ENCODE measurements at places on chromosomes 5 and 9.

- DNase-seq: peak; percentile 72
Observed at GRCh38 chr9:72592502-72593403, 71.3 kb downstream of the TMC1 start.

DNA sequence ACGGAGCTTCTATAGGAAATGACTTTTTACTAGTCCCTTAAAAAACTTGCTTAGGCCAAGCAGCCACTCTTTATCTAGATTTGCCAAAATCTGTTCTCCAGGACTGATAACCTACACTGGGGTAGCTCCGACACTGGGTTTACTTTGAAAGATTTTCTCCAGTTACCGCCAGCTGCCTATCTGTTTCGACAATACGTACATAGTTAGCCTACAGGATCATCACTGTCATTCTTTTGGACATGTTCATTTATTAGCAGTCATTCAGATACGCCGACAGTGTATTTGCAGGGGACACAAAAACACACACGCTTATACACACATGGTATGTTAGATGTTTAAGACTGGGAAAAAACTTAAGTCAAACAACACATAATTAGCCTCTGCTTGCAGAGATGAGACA is 225.7 kb downstream of the DCP2 start:
- no peak for DNase-seq

GRCh38 chr5:13601112-13601511 is 343.4 kb downstream of the DNAH5 start:
- DNase-seq: no peak

DNA sequence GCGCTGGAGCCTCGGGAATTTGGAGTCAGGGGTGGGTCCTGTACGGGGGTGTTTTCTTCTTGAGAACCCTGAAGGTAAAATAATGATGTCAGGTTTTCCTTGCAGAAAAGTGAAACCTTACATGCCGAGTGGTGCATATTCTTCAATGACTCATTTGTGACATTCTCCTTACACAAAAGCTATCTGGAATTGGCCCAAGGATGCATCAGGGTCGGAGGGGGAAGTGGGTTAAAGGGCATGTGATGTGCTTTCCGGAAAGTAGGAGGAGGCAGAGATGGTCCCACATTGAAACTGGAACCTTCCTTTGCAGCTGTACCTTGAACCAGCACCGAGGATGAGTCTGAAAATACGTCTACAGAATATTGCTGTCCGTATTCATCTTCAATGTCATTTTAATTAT is 411.2 kb upstream of the IRX4 start:
- no peak for DNase-seq

DNA sequence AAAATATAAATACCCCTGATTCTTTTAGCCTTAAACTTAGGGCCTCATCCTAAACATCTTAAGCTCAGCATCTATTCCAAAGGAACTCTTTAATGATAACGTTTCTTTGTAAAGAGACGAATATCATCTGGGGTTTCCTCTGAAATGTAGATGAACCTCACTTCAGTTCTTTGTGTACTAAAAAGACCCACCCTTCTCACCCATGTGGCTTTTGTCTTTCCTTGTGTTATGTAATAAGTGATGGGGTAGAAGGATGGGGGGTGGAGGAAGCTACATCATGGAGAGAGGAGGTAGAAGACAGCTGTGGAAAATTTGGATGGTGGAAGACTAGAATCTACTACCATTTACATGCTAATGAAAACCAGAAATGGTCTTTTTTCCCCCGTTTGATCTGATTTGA is 111.0 kb downstream of the NDUFS4 start:
- no peak for DNase-seq

GRCh38 chr5:26843677-26844076 is 194.7 kb downstream of the CDH9 start:
- no peak for DNase-seq

DNA sequence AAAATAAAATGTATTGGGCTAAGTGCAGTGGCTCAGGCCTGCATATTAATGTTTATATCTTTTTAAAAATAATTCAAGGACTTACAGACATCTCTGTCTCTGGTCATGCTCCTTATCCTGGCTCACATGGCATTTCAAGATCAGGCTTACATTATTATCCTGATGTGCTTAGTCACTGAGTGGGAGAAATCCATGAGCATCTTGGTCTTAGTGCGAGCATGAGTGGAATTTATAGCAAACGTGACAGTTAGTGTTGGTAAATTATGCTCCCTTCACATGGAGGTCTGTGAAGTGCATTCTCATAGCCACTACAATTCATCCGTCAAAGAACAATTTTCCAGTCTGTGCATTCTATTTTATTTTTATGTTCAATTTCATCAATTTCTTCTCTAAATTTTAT is 237.8 kb upstream of the EDIL3 start:
- DNase-seq: no peak

DNA sequence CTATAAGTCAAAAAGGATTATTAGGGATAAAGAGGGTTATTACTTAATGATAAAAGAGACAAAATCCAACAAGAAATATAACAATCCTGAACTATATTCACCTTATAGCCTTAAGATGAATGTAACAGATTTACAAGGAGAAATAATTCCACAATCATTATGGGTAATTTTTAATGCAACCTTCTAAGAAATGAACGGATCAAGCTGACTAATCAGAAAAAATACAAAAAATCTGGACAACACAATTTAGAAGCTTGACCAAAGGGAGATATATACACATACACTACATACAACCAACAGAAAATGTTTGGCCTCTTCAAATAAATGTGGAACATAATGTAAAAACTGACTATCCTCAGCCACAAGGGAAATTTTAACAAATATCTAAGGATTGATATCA is 102.3 kb downstream of the CPLANE1 start:
- DNase-seq: no peak

GRCh38 chr5:612498-613424 is 621 bp downstream of the CEP72 start:
- DNase-seq: no peak

GRCh38 chr5:172266071-172266675 is 17.4 kb downstream of the UBTD2 start:
- no peak for DNase-seq

DNA sequence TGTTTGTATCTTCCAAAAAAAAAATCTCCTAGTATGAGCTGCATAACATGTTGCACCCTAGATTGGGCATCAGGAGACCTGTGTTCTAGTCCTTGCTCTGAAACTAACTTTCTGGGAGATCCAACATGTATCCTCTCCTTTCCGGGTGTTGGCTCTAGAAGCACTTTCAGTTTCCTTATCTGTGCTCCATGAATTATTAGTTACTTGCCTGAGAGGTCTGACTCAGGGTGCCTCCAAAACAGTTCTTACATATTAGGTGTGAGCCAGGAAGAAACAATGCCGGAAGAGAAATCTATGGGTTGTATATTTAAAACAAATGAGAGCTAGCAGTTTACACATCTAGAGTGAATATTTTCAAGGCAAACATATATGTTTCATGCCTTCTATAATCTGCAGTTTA is 36.7 kb upstream of the SLC36A2 start:
- DNase-seq: no peak

GRCh38 chr5:146802945-146803522 is 75.5 kb downstream of the PPP2R2B start:
- no peak for DNase-seq

DNA sequence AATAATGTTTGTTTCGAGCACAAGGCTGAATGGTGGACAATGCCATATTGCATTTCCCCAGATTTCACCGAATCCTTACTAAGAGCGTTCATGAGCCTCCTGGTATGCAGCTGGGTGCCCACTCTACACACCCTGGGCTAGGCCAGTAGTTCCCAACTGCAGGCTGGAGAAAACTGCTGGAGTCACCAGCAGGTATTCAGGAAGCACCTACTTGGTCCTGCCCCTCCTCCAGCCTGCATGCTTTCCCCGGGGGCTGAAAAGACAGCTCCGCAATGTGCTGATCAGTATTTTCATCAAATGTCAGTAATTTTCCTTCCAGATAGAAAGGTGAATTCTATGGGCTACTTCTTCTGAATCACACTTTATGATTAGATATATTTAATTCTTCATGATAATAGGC is 34.4 kb downstream of the SRD5A1 start:
- DNase-seq: no peak

- no peak for DNase-seq
Observed at GRCh38 chr5:92659246-92659645, 921.8 kb downstream of the NR2F1-AS1 start.

DNA sequence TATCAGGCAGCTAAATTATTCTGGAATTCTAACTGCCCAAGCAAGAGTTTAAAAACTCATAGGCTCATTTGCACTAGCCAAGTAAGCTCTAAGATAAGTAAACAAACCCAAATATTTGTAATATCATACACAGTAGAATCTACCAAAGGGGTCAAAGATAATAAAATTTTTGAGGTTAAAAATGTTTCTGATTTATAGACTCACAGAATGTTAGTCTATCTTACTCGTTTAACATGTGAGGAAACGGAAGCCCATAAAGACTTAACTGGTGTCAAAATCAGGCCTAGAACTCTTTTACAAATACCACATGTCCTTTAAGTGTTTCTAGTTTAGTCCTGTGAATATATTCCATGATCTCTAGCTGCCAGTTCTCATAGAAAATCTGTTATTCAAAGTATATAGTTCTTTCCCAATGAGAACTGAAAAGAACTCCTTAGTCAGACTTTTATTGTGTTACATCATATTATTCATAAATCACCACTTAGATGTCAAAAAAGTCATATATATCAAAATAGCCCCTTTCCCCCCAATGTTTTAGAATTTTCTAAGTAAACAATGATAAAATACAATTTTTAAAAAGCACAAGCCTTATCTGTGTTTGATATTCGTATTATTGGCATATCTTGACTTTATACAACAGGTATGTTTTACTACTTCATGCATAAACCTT is 13.9 kb downstream of the RAB14 start:
- no peak for DNase-seq

GRCh38 chr9:5793812-5794211 is 39.1 kb downstream of the ERMP1 start:
- DNase-seq: no peak

DNA sequence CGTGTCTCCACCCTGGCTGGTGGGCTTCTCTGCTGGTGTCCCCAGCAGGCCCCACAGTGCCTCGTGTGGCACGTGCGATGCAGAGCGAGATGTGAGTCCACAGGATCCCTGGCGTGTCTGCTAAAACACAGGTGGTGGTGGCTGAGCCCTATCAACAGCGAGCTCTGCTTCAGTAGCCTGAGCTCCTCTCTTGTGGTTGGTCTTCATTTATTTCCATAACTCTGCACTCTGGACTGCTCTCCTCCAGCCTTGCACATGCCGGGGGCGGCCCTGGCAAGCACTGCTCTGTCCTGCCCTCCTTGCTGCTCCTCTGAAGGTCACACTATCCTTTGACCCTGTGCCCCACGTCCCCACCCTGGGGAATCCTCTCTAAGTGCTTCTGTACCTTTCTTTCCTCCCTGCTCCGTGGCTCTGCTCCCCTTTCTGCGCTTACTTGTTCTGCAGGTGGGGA is 59.2 kb downstream of the NSUN2 start:
- no peak for DNase-seq

- no peak for DNase-seq
Observed at GRCh38 chr5:6585168-6585567, 47.7 kb downstream of the NSUN2 start.

DNA sequence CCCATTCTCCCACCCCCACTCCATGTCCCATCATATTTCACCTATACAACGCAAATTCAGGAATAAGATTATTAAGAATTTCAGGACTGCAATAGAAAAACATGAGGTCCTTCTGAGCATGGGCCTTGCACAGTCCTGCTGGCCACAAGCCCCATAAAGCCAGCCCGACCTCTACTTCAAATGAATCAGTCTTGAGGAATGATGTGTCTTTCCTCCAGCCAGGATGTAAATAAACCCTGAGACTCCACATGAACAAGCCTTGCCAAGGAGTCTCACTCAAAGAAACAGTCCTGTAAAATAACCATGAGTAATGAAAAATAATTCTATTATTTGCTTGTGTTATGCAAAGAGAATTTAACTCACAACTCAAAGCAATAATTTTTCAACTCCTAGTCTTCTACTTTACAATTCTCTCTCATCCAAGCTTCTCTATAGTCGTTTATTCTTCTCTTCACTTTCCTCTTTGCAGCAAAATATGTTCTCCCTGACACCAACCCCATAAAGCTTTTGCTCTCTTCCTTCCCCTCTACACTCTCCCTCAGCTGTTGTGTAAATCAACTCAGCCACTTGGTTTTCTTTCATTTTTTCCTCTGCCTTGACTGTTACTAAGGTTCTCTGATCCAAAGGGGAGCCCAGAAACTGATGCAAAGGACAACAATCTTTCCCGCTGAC is 140.1 kb upstream of the MOCS2 start:
- no peak for DNase-seq

DNA sequence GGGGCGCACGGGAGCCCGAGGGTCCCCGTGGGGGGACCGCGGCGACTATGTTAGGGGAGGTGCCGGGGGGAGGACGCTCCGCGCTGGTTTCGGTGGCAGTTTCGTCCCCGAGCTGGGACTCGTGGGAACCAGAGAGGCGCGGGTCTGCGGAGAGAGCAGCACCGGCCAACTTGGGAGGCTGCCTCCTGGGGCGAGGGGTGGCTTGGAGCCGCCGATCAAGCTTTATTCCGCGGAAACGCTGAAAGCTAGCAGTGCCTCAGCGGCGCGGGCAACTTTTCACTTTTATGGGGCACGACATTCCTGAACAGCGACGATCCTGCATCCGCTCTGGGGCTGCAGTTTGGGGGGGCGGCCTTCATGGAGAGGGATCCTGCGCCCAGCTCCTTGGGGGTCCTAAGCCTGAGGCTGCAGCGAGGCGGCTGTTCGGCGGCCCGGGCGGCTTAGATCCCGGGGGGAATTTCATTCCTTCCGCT is 369 bp downstream of the OCLN start:
- peak; percentile 39 for DNase-seq

GRCh38 chr5:112208699-112209615 is 210.1 kb downstream of the EPB41L4A start:
- no peak for DNase-seq

GRCh38 chr9:133892193-133892920 is 99.8 kb downstream of the VAV2 start:
- DNase-seq: no peak

GRCh38 chr9:89484475-89485404 is 13.2 kb downstream of the SEMA4D start:
- no peak for DNase-seq

DNA sequence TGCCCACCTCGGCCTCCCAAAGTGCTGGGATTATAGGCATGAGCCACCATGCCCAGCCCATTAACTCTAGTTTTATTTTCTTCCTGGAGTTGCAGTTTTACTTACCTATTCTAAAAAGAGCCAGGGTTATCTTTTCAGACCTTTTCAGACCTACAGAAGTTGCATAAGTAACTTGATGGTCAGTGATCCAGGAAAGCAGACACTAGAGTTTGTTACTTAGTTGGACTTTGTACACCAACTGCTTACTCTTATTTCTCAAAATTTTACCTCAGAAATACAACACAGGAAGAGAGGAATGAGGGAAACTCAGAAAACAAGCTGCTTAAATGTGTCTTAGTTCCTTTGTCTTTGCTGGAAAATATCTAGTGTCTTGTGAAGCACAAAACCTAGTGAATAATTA is 25.4 kb downstream of the RAD23B start:
- DNase-seq: no peak

- no peak for DNase-seq
Observed at GRCh38 chr9:99807276-99807852, 14.3 kb upstream of the NR4A3 start.

GRCh38 chr9:13899924-13900323 is 414.0 kb downstream of the NFIB start:
- DNase-seq: no peak
